Renal cortex interstitium (tissue), 15 donors: ENCODE measurements at places on chromosomes 13 and 19.

DNA sequence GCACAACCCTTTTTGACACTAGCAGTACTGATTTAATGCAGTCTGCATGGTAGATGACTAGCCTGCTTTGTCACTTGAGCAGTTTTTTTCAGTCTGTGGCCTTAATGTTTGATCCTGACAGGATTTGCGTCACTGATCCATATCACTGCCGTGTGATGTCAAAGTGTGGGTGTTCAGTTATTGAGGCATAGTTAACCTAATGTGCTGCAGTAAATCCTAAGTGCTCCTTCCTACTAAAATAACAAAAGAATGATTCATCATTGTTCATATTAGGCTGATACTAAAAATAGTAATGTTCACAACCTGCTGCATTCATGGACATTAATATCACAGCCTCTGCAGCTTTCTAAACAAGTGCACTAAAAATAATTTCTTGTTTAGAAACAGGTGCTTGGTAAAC, 121.9 kb upstream of the MLNR start:
- DNase-seq, result no peak

DNA sequence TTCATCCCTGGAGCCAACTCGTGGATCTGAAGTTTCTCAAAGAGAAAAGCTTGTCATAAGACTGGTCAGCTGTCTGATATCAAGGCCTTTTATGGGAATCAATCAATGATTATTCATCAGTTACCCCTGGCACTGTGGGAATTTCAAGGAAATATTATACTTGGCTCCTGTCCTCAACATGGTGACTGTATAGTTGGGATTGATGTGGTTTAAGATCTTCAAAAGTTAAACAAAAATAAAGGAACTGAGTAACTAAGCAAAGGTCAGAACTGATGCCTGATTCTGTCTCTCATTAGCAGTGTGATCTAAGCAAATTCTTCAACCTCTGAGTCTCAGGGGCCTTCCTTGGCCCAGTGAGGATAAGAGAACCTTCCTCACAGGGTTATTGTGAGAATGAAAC, 22.2 kb upstream of the SERPINE3 start:
- DNase-seq, result no peak

DNA sequence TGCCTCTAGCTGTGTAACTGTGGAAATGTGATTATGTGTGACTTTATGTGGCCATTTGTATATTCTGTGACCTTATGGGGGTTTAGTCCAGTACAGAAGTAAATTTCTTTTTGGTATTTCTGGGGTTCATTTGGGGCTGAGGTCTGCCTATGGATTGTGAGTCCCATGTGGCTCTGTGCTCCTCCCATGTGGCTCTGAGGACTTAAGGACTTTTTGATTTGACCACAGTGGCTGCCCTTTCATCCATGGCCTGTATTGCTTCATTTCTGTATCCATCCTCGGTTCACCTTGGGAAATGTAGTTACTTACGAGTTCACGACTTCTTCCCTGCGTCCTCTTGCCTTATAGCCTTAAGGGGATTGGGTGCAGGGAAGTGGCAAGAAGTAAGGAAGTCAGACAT, 1.0 kb downstream of the ZNF420 start:
- peak; percentile 0 for DNase-seq

GRCh38 chr13:106918557-106918860, 350.6 kb upstream of the ARGLU1 start:
- DNase-seq, result no peak

DNA sequence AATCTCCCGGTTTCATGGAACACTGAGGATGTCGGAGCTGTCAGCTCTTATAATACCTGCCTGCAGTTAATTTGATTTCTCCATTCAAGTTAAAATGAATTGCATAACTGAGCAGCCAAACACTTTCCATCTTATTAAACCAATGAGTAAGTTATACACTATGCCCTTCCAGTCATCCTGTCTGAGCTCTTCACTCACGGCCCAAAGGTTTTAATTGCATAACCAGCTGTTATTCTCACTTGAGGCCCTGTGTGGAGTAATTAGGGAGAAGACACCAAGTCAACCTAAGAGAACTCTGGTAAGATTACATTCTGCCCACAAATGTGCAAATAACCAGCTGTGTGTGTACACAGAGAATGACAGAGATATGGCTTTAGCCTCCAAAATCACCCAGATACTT, 303.5 kb downstream of the TBC1D4 start:
- DNase-seq, result no peak

DNA sequence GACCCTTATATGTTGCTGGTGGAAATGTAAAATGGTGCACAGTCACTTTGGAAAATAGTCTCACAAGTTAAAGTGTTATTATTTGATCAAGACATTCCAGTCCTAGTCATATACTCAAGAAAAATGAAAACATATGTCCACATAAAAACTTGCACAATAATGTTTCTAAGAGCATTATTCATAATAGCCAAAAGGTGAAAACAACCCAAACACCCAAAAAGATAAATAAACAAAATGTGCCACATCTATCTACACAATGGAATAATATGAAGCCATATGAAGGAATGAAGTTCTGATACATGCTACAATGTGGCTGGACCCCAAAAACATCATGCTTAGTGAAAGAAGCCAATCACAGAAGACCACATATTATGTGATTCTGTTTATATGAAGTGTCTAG, 14.4 kb upstream of the AKAP8 start:
- DNase-seq, result no peak

DNA sequence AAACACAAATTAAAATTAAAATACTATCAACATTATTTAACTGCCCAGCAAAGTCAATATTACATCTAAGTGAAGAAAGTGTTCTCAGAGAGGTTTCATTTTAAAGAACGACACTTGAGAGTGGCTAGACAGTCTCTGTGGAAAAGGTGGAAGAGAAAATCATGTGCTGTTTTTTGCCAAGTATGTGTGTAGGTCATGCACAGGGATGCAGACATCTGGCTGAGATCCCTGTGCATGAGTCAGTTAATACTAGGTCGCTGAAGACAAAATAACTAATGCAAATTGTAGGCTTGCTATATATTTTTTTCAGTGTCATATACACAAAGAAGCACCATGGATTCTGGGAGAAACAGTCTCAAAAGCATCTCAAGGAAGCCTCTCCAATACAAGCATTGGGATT, 44.3 kb upstream of the ENOX1 start:
- DNase-seq, result no peak

DNA sequence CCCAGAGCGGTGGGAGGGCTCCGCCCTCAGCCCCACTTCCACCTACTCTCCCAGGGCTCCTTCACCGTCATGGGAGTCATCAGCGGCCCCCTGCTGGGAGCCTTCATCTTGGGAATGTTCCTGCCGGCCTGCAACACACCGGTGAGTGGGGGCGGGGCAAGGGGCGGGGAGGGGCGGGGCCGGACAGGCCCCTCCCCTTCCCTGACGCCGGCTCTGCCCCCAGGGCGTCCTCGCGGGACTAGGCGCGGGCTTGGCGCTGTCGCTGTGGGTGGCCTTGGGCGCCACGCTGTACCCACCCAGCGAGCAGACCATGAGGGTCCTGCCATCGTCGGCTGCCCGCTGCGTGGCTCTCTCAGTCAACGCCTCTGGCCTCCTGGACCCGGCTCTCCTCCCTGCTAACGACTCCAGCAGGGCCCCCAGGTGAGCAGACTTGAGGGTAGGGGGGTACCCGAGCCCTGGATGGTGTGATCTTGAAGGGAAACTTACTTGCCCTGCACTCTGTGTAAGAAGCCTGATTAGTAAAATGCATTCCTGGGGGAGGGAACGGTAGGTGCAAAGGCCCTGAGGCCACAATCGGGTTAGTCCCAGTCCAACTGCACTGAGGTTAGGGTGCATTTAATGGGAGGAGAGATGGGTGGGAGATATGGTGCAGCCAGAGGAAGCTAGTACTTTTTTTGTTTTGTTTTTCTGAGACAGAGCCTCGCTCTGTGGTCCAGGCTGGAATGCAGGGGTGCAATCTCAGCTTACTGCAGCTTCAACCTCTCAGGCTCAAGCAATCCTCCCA, 12.1 kb downstream of the SLC5A5 start:
- no peak for DNase-seq

DNA sequence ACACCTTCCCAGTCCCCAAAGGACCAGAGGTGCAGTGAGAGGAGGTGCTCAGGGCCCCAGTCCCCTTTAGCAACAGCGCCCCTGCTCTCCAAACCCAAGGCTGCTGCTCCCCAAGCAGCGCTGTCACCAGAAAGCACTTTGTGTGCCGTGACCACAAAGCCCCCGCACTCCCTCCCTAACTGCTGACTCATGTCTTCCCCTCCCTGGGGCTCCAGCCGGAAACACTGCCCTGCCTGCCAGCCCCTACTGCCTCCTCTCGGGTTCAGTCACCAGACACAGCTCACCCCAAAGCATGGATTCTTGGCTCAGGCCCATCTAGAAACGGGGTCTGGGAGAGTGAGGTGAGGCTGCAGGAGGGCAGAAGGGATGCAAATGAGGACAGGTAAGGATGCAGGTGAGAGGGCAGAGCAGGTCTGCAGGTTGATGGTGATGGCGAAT, 4.9 kb upstream of the TNFSF14 start:
- peak; percentile 7 for DNase-seq

GRCh38 chr13:22189176-22190048, 518.5 kb downstream of the FGF9 start:
- no peak for DNase-seq

- DNase-seq, result no peak
These were observed 5.2 kb upstream of the TM6SF2 start for GRCh38 chr19:19278315-19278714.
